T1000 (cell line): ENCODE measurements at places on chromosomes 5 and 9.

DNA sequence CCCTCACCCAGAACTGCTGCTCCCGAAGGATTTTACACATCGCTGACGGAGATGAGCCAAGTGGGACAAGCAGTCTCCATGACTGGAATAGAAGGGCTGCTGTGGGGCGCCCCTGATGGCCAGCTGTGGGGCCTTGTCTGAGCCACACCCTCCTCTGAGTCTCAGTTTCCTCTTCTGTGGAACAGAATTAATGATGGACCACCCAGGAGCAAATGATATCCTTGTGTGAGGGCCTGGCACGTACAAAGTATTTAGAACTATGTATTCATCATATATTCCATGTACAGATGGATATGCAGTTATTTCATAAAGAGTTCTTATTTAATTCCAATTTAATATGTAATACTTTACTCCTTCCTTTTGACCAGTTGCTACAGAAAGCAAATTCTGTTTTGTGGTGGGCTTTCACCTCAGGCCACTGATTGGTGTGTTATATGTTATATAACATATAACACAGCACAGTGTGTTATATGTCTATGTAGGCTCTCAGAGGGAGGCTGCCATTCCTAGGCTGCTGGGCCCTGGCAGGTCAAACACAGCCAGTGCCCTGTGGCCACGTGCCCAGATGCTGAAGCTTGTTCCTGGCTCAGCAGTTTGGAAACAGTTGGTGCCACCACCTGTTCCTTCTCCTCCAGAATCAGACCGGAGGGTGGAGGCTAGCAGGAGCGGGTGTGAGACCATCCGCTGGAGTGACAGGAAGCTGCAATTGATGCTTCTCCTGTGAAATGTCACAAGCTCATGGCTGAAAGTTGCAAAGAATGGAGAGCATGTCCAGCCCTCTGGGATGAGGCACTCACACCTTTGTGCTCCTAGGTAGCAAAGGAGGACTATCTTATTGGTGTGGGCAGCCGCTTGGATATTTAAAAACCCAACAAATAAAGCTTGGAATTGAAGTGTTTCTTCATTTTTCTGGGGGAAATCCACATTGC lies 4.4 kb upstream of the FGD3 start:
- no peak for DNase-seq

DNA sequence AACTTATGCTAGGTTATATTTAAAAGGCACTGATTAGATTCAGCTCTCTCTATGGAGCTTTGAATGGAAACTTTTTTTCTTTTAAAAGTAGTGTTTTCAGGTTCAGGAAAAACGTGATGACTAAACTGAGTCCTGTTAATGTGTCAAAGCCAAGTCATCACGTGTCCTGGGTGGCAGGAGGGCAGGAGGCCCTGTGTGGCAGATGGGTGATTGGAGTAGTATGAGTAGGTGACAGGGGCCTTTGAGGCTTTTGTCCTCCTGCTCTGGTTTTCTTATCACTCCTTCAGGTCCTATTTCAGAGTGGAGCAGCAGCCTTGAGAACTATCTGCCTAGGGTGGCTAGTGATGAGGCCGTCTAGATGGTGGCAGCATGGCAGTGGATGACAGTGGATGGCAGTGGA lies 17.7 kb upstream of the CARTPT start:
- no peak for DNase-seq

DNA sequence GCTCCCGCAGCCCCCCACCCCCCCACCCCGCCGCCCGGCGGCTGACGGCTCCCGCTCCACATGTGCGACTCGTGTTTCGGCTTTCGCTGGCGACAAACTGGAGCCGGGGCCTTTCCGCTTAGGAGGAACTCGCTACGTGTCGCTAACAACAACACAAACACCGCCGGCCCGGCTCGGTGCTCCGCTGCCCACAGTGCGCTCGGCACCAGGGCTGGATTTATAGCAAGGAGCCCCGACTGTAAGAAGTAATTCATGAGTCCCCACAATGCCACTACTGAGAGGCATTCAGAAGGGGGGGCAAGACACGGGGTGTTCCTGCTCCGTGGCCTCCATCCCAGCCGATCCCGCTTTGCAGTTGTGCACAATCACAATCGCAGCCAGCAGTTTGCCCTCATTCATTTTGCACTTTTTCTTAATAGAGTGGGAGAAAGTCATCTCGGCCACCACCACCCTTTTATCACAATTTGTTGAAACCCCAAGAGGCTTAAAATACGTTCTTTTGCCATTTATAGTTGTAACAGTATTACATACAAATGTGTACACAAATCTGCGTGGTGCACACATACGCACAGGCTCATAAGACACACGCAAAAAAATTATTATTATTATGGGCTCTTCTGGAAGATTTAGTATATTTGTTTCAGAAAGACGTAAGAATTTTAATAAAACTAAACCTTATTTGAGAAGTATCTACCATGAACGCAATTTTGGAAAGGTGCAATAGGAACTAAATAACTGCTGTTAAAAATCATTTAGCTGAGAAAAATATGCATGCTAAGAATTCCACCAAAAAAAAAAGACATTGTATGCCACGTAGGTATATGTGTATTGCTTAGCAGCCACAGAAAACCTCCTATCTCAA lies 48.1 kb downstream of the EBF1 start:
- DNase-seq: no peak

DNA sequence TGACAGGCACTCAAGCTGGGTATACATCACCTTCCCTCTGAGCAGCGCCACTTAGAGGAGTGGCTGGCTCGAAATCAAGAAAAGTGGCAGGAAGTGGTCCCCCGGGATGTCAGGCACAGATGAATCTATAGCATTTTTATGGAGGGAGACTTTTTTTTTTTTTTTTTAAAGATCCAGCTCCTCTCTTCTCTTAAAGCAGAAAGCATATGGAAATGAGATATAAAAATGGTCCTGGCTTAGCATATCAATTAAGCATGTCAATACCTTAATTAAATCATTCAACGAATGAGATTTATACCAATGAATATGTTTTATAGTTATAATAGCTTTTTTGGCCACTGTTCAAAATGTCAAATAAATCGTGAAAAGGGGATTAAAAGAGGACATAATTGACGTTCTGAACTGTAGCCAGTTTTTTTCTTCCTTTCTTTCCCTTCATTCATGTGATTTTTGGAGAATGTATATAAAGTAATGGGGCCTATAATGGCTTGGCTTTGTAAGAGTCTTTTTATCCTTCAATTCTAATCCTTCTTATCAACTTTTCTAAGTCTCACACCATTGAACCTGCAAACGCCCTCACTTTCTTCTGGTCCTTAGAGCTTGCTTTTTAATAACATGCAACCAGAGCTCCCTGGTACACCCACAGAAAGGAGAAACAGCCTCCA lies 319.2 kb upstream of the PANK3 start:
- no peak for DNase-seq

- DNase-seq: no peak
Measured at GRCh38 chr5:73922224-73922623, 296.2 kb downstream of the ARHGEF28 start.

DNA sequence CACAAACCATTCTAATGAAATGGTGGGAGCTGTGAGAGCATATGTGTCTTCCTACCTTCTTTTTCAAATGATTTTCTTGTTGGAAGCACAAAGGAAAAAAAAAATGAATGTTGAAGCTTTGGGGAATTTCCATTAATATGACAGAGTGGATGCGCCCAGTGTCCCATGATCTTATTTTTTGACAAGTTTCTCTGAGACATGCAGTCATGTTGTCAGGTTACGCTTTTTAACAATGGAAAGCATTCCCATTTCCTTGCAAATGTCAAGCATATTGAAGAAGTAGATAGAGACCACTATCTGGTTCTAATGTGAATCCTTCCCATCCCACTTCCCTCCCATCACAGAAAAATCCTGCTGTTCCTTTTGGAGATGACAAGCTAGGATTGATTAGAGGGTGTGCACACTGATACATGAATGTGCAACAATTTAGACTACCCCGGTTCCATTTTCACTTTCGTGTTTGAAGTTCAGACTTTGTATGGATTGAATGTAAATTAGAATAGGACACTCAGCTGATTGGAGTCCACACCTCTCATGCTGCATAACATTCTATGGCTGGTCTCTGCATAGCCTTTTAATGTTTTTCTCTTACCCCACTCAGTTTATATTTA lies 919.4 kb downstream of the TLE4 start:
- DNase-seq: no peak

DNA sequence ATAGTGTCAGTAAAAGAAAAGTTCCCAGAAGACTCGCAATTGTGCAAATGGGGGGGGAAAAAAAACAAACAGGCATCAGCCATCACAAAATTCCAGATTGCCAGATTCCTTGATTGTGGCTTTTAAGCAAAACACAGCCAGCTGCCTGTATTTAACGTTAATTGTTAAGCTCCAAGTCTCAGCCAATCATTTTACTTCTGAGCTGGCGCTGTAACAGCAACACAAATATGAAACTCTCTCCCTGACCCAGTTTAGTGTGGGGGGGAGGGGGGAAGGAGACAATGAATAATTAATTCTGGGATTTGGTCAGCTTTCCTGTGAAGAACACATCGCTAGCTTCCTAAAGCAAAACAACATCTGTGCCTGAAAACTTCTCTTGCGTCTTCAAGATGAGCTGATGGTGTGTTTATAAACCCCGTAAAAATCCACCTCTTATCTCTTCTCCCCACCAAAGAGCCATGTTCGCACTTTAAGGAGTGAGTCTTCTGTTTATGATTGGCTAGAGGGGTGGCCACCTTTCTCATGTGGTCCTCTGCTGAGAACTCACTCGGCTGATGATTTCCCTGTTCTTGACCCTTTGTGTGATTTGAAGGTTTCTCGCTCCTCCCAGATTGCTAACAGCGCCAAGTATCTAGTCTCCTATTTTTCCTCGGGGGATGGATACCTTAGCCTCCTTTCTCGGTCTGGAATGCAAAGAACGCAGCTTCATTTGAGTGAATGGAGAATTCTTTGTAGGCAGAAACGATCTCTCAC lies 160.2 kb upstream of the DAPK1 start:
- no peak for DNase-seq

DNA sequence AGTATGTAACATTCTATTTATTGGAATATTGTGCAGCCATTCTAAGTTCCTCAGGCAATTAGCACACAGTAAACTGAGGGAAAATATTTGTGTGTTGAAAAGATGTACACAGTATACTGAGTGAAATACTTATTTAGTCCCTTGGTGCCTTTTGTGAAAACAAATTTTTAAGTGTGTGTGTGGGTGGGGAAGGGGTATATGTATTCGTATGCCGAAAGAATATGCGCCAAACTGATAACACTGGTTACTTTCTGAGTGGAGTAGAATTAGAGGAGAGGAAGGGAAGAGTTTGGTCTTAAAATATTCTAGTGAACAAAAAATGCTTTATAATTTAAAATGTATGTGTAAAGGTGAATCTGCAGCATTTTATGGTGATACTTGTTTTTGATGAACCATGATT lies 3.1 kb downstream of the DCP2 start:
- DNase-seq: no peak

DNA sequence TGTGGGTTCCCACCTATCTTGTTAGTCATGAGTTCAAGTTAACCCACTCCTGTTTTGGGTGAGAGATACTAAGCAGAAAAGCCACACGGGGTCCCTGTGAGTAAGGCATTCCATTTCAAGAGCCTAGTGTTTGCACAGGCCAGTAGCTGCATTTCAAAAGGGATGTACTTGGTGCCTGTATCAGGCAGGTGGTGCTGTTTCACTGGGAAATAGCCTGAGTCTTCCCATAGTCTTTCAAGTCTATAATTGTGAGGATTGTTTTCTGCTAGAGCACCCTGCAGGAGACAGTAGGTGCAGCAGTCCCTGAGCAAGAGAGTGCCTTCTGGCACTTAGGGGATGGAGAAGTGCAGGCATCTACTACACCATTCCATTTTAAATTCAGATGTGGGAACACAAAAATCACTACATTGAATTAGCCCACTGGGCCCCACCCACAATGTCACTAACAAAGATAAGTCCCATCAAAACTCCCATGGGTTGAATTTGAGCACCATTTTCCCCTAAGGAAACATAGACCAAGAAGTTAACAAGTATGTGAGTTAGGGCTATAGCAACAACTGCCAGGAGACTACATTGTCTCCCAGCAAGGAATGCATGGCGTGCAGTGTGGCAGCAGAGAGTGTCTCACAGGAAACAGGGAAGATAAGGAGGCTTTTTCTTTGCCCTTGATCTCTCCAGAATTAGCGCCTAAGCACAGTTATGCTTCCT lies 263.2 kb downstream of the COX7C start:
- DNase-seq: peak; percentile 37

DNA sequence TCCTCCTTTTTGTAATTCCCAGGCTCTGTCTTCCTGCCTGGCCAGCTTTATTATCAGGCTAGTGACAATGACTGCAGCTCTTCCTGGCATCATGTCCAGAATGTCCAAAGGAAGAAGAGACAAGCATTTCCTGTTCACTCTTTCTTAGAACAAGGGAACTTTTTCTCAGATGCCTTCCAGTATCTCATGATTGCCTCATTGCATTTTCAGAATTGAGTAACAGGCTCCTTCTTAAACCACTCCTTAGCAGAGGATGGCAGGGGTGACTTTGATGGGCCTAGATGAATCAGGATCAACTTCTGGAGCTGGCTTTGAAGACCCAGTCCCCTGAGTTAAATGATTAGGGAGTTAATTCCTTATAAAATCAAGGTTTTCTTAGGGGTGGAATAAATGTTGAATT lies 92.9 kb upstream of the RASGRF2 start:
- no peak for DNase-seq

DNA sequence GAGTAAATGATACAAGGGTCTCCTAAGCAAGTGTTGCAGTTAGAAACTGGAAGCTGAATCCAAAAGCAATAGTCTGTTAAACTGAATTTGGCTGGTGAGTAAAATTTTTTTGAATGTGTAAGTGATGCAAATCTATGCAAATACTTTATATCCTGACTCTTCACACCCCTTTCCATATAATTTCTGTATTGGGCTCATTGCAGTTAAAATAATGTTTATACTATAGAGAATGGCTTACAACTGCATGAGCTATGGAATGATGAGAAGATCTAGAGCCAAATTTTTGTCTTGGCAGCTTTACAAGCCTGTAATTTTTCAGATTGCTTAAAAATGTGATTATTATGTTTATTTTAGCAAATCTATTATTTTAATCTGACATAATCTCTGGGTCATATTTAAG lies 57.0 kb upstream of the GABRA1 start:
- DNase-seq: no peak

GRCh38 chr9:119667163-119667562 lies 297.9 kb upstream of the BRINP1 start:
- no peak for DNase-seq

GRCh38 chr5:156595132-156595787 lies 254.8 kb upstream of the PPP1R2B start:
- DNase-seq: no peak

- DNase-seq: no peak
Measured at GRCh38 chr9:38687389-38687842, 32.5 kb downstream of the FAM240B start.

GRCh38 chr5:124824637-124825158 lies 78.3 kb upstream of the ZNF608 start:
- no peak for DNase-seq

GRCh38 chr5:80070338-80071056 lies 35.3 kb downstream of the THBS4 start:
- no peak for DNase-seq
